Suppressor macrophage treated with lipopolysaccharide for 1 hour (primary cell): ENCODE measurements at places on chromosomes 16 and 17.

DNA sequence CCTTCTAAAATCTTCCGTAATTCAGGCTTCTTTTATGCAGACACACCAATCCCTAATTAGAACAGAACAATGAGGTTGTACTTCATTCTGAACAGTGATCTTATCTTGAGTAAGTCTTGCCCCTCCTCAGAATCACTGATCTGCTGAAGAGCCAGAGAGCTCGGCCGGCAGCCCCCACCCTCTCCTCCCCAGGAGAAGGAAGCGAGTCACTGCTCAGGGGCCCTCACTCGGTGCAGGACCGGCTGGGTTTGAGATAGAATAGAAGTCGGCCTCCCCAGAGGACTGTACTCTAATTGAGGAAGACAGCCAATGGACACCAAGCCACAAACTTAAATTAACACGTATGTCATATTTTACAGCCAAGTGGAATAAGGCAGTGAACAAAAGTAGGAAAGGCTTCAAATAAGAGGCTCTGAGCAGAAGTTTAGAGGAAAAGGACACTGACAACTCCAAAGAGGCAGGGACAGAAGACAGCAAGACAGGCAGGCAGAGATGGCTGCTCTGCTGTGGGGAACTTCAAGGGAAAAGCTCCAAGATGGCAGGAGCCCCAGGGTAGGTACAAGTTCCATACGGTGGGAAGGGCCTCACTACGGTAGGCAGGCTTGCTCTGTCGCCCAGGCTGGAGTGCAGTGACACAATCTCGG is 18.6 kb downstream of the CREBBP start:
- peak; percentile 44 for DNase-seq

DNA sequence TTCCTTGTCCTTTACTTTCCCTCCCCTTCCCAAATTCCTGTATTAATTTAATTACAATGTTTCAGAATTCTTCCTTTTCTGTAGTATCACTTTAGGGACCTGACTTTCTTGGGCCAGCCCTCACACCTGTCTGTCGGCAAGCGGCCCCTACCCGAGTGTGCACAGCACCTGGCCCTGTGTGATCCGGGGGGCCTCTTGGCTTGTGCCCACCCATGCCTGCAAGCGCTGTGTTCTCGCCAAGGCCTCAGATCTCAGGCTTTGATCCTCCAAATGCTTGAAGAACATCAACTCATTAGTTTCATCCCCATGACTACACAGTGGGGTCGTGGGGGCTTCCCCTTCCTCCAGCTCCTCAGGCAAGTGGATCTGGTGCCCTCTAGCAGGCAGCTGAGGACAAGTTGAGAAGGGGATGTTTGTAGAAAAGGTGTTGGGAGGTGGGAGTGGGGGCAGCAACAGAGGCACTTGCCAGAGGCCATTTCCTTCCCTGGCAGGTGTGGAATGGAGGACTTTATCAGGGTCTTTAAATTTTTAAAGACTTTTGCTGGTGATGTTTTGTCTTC is 15.7 kb upstream of the CDH3 start:
- no peak for DNase-seq

GRCh38 chr16:24819462-24820040 is 26.2 kb upstream of the SLC5A11 start:
- no peak for DNase-seq

GRCh38 chr16:48295488-48296281 is 48.3 kb upstream of the ABCC11 start:
- no peak for DNase-seq
